ENCODE measurements at places on chromosomes 5 and 9. TPM values are rescaled to one million over a fixed set of nuclear protein-coding genes. Genes with fewer than 3 reads are reported as not detected.

The PTGES gene
- not detected for total RNA-seq

The ANXA1 gene
- 12.4 TPM for total RNA-seq

DNA sequence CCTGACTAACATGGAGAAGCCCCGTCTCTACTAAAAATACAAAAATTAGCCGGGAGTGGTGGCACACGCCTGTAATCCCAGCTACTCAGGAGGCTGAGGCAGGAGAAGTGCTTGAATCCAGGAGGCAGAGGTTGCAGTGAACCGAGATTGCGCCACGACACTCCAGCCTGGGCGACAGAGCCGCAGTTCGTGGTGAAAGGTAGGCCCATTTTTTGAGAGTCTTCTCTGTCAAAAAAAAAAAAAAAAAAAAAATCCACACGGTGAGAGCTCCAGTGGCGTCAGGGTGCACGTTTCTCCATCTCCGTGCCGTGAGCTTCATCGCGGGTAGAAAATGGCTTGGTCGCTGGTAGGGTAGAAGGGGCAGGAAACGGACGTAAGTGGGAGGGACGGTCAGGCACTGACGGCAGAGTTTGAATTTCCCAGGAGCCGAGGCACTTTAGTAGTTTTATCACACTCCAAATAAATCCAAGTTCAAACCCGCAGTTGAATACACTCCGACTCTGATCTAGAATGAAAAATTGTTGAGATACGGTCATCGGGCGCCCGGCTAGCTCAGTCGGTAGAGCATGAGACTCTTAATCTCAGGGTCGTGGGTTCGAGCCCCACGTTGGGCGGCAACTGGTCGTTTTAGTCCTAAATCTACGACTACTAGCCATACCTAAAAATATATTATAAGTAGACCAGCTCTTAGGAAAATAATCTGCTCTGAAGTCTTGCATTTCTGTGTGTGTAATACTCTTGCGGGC, 2.4 kb upstream of the TRIM7 start:
- H3K36me3 ChIP-seq, result no peaks in the 10 kb centered on the region
- DNase-seq, result peak; percentile 71
- peak overlapping the region; percentile 50 for H3K27ac ChIP-seq
- H3K27me3 ChIP-seq, result no peaks in the 10 kb centered on the region
- peak overlapping the region; percentile 44 for H3K4me3 ChIP-seq

DNA sequence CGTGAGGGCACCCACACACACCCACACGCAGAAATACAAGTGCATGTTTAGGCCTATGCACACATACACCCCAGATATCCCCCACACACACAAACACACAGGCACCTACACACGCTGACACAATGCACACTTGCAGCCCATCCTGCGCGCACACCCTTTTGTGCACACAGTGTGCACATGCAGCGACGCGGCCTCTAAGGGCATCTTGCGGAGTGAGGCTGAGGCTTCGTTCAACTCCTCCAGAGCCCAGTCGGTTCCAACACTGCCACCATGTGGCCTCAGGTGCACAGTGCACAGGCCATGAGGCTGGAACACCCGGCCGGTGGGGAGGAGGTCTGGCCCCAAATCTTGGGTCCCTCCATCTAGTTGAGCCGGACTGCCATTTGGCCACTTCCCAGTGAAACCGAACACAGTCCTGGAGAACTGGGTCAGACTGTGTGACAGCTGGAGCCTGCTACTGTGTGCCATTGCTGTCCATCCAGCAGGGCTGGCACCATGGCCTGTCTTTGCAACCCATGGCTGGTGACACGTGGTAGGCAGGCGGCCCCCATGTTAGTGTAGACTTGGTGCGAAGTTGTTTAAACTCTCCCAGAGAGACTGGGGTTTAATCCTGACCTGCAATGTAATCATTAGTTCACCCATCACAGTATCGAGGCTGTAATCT, 97.7 kb upstream of the MVB12B start:
- DNase-seq, result peak; percentile 80
- H3K27me3 ChIP-seq, result no peaks in the 10 kb centered on the region
- no peak overlapping the region for H3K27ac ChIP-seq
- no peaks in the 10 kb centered on the region for H3K4me1 ChIP-seq

DNA sequence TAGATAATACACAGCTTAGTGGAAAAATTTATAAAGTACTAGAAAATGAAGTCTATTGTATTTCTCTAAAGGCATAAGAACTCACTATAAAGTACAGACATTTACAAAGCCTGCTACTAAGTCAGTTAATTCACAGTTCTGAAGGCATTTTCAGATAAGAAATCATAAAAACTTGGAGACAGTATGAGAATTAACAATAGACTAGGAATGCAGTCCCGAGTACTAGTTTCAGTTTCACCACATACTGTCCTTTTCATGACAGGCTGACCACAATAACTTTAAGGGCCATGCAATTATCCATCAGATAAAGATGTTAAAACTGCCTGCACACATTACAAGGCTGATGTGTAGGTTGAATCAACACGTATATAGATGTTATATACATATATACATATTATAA, 362.6 kb upstream of the SMC2 start:
- H3K36me3 ChIP-seq, result no peaks in the 10 kb centered on the region
- H3K27ac ChIP-seq, result no peak overlapping the region
- no peak for DNase-seq
- H3K4me3 ChIP-seq, result no peak overlapping the region

- peak overlapping the region; percentile 74 for H3K4me3 ChIP-seq
- H3K36me3 ChIP-seq, result no peaks in the 10 kb centered on the region
- H3K27me3 ChIP-seq, result no peaks in the 10 kb centered on the region
- H3K4me1 ChIP-seq, result no peaks in the 10 kb centered on the region
- H3K27ac ChIP-seq, result peak overlapping the region; percentile 97
- no peak for DNase-seq
Observed at GRCh38 chr5:163506726-163507125, 1.3 kb downstream of the MAT2B start.

The ADAMTS2 gene
- 18.9 TPM for total RNA-seq

The AK3 gene
- total RNA-seq, result 101 TPM

DNA sequence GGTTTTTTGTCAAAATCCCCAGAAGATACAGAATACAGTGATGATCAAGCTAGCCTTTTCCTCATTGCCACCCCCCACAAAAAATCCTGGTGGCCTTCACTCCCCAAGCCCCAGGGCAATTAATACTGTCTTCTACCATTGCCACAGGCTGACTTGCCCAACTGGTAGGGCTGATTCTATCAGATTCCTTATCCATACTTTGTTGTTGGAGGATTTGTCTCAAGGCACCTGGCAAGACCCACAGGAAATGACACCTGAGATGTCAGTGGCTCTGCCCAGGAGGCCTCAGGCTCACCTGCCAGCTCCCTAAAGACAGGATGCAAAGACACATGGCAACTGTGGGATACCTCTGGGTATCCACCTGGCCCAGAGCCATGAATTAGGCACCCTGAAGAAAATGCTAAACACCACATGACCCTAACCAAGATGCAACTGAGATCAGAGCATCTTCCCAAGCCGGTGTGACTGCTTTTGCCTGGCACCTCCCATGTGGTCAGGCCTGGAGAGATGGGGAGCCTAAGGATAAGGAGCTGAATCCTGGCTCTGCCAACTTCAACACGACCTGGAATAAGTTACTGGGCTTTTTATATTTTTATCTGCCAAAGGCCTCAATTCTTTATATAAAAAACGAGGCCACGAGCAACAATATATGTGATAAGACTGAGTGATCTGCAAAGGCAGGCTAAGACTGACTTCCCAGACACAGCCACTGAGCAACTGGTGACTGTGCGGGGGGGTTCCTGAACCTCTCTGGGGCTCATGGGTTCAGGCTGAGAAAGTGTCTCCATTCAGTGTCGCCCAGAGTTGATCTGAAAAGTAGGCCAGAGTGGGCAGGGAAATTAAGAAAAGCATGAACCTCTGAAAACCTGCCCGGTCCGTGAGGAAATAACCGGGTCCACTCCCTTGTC, 944 bp downstream of the ATOX1 start:
- H3K36me3 ChIP-seq, result no peaks in the 10 kb centered on the region
- H3K4me1 ChIP-seq, result peaks cover 5% of the 10 kb centered on the region
- no peaks in the 10 kb centered on the region for H3K27me3 ChIP-seq
- peak overlapping the region; percentile 90 for H3K4me3 ChIP-seq
- peak overlapping the region; percentile 81 for H3K27ac ChIP-seq
